ENCODE measurements at places on chromosomes 6 and 20.

GRCh38 chr6:44245391-44245911 lies 1.4 kb upstream of the HSP90AB1 start:
- DNase-seq, result no peak

DNA sequence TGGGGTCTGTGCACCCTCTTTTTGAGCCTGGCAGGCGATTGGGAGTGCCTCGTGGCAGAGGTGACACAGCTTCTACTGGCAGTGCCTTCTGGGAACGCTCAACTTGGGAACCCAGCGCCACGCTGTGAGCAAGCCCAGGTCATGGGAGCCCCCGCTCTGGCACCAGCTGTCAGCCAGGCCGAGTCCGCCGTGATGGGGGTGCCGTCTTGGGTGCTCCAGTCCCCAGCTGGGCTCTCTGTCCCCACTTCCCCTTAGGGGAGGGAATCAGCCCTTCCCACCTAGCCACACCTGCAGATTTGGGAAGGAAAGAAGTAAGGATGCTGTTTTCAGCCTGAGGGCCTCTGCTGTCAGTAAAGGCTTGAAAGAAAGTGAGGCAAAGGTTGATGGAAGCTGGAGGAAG lies 31.0 kb upstream of the NTSR1 start:
- no peak for DNase-seq

DNA sequence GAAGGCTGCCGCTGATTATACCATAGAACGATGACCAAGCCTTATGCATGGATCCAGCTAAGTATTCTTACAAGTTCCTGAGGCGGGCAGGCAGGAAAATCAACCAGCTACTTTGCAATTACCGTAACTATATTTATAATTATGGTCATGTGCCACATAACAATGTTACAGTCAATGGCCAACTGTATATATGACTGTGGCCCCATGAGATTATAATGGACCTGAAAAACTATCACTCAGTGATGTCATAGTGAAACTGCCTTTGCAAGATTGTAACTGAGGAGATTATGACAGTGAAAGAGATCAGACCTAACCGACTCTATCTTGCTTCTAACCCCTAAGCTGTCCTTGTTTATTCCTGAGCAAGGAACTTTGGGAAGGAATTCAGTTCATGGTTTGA lies 33.1 kb upstream of the FAM135A start:
- no peak for DNase-seq

GRCh38 chr6:139082370-139082769 lies 52.5 kb upstream of the HECA start:
- no peak for DNase-seq

GRCh38 chr20:57499676-57500075 lies 25.3 kb downstream of the CTCFL start:
- no peak for DNase-seq
